Activated CD4-positive, alpha-beta T cell treated with anti-CD3 and anti-CD28 coated beads for 36 hours (primary cell): ENCODE measurements at places on chromosomes 16 and 17.

- no peak for DNase-seq
Measured at GRCh38 chr17:61709567-61709966, 118.5 kb upstream of the NACA2 start.

DNA sequence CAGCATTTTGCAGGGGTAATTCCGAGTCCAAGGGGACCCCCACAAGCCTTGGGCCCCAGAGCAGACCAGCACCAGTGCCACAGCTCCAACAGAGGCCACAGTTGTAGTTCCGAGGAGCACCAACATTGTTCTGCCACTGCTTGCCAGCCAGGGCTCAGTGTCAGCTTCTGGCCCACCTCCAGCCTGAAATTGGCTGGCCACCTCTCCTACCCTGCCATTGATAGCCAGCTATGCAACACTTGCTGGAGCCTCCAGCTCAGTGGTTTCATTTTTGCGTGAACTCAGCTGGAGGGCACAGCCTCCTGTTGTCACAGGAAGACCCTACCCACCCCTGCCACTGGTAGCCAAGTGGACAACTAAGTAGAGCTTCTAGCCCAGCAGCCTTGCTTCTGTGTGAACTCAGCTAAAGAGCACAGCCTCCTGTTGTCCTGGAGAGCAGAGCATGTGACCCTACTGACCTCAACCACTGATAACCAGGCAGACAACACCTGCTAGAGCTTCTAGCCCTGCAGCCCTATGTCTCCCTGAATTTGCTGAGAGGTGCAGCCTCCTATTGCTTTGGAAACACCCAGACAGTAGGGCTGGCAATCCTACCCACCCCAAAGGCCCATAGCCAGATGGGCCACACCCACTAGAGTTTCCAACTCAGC lies 24.9 kb downstream of the HYDIN start:
- DNase-seq = no peak

DNA sequence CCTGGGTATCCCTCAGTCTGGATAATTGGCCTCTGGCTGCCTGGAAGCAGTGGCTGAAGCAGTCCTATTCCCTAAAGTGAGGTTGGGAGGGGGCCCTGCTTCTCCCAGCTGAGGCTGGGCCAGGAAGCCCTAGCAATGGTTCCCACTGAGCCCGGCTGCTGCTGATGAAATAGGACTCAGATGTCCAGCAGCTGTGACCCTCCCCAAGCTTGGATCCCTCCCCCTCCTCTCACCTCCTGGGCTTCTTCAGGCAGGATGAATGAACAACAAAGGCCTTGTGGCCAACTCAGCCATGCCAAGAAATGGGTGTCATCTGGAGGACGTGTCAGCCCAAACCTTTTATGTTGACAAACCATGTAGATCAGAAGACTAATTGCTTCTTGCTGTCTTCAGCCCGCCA lies 42.0 kb downstream of the AXIN2 start:
- DNase-seq = no peak

DNA sequence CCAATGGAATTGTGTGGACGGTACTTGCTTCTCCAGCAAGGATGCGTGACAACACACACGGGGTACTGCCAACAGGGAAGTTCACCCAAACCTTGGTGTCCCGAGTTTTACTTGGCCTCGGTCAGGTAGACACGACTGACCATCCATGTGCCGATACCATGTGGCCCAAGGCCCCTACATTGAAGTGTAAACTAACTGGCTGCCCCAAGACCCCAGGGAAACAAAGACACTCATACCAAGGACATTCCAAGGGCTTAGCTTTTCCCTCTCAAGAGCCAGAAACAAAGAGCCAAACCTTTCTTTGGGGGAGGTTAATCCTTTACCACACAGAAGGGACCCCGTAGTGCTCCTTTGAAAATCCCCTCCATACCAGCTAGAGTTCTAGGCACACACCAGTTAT lies 215.9 kb upstream of the TNRC6C start:
- no peak for DNase-seq

GRCh38 chr17:57004944-57005579 lies 27.1 kb downstream of the SCPEP1 start:
- DNase-seq = no peak

GRCh38 chr17:10033449-10033848 lies 128.4 kb upstream of the RCVRN start:
- DNase-seq = no peak

DNA sequence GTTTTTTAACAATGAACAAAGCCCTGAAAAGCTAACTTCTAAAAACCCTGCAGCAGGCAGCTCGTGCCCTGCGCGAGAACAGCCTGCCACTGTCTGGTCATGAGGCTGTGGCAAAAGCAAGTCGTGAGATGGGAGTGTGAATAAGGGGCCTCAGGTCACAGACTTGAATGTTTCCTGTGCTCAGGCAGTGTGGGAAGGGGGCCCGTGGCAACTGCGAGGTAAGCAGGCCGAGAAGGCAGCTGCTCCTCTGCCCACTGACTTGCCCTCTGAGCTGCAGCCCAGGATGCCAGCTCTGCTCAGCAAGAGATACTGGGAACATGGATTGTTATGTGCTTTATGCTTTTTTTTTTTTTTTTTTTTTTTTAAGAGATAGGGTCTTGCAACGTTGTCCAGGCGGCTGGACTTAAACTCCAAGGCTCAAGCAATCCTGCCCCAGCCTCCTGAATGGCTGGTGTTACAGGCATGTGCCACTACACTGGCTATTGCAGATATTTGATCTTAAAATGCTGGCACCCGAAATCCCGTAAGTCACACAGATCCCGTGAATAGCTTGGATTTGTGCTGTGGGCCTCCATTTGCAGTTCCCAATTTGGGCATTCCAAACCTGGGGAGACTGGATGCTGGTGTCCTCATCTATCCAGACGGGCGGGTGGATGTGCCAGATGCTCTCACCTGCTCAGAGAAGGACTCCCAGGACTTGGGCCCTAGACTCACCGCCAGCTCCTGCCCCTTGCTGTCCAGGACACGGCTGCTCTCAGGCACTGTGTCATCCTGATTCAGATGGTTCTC lies 44.0 kb downstream of the UBN1 start:
- DNase-seq = no peak

- DNase-seq = no peak
Measured at GRCh38 chr16:12166271-12166670, 189.7 kb downstream of the SNX29 start.
